ENCODE measurements at places on chromosomes 7 and 10. TPM values are rescaled to one million over a fixed set of nuclear protein-coding genes. Genes with fewer than 3 reads are reported as not detected.

The DYNC1I1 gene
- 31.3 TPM for total RNA-seq

The CTAGE8 gene
- total RNA-seq, result not detected

The PDZD8 gene
- 14.5 TPM for total RNA-seq

The ZNF365 gene
- total RNA-seq, result 0.25 TPM

The PLXNA4 gene
- total RNA-seq, result 7.9 TPM

The CPN1 gene
- not detected for total RNA-seq

The C10orf67 gene
- not detected for total RNA-seq

The H2BK1 gene
- total RNA-seq, result not detected

The TET1 gene
- total RNA-seq, result 0.69 TPM

The CYP26C1 gene
- 2.1 TPM for total RNA-seq

The CUTC gene
- total RNA-seq, result 14.4 TPM

The DNAJC30 gene
- total RNA-seq, result 0.81 TPM

The LIPJ gene
- total RNA-seq, result under 0.01 TPM

The TSPAN12 gene
- total RNA-seq, result 18.8 TPM

The TMEM213 gene
- not detected for total RNA-seq

The GATA3 gene
- total RNA-seq, result 0.16 TPM

The MKLN1 gene
- total RNA-seq, result 11.3 TPM

The ACSM6 gene
- total RNA-seq, result not detected

The DPYSL4 gene
- 7.9 TPM for total RNA-seq

The SMO gene
- 8.4 TPM for total RNA-seq

The PTPRN2 gene
- 1.9 TPM for total RNA-seq

The FGFR2 gene
- total RNA-seq, result not detected

The TMEM196 gene
- total RNA-seq, result not detected

The UCN3 gene
- not detected for total RNA-seq

The MYPN gene
- 0.16 TPM for total RNA-seq

The ITPRID1 gene
- total RNA-seq, result not detected

All from bladder microvascular endothelial cell (primary cell).